Esophagus squamous epithelium (tissue), 5 donors: ENCODE measurements at places on chromosomes 11 and 22.

- DNase-seq, result no peak
Observed at GRCh38 chr11:8283100-8283464, 19.4 kb upstream of the LMO1 start.

GRCh38 chr22:36184433-36185025 is 17.1 kb downstream of the APOL4 start:
- DNase-seq, result no peak

- no peak for DNase-seq
Observed at GRCh38 chr22:30004101-30004500, 76.2 kb upstream of the HORMAD2 start.

DNA sequence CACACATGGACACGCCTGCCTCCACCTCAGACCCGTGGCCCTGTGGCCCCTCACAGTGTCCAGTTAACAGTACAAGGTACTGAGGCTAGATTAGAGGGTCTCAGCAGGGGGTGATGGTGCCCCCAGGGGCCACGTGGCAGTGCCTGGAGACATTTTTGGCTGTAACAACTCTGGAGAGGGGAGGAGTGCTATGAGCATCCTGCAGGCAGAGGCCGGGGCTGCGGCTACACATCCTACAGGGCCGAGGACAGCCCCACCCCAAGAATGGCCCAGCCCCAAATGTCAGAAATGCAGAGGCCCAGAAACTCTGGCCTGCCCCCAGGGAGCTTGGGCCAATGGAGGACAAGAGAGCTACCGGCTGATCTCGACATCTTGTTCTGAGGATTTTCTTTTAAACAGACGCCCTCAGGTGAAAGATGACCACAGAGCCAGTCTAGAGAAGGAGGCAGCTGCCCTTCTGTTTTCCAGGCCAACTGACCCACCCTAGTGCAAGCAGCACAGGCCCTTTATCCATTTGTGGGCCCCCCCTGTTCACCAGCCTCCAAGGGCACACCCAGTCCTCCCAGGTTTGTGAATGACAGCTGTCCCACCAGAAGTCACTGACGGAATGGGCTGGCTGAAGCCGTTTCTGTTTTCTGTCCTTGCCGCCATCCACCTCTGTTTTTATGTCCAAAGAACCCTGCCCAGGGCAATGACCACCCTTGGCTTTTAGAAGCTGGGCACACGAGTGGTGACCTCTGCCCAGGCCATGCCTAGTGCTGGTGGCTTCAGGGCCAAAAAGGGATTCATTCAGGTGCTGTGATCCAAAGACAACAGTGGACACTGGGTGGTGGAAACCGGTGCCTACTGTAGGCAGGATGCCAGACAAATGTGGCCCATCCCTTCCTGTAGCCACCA is 85.2 kb upstream of the LINC01488 start:
- no peak for DNase-seq

DNA sequence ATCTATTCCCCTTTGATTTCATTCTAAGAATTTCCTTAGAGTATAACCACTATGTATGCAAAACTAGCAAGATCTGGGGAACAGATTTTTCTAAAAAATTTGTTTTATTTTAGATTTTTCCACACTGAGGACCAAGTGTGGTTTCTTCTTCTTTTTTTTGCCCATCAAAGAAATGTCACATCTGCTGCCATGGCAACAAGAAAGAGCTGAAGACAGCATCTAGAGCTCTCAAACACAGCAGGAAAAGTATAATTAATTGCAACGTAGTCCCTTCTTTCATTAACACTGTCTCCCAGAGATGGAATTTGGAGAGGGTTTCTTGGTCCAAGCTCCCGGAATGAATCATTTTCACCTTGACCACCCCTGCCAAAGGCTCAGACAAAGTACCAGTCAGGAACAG is 256.7 kb upstream of the CCDC90B start:
- DNase-seq, result no peak

- no peak for DNase-seq
Observed at GRCh38 chr11:67416416-67417335, 1.2 kb downstream of the CARNS1 start.

DNA sequence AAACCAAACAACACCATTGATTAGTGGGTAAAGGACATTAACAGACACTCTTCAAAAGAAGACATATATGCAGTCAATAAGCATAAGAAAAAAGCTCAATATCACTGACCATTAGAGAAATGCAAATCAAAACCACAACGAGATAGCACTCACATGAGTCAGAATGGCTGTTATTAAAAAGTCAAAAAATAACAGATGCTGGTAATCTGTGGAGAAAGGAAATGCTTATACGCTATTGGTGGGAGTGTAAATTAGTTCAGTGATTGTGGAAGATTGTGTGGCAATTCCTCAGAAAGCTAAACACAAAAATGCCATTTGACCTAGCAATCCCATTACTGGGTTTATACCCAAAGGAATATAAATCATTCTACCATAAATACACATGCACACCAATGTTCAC is 182.6 kb downstream of the TRPC6 start:
- no peak for DNase-seq

DNA sequence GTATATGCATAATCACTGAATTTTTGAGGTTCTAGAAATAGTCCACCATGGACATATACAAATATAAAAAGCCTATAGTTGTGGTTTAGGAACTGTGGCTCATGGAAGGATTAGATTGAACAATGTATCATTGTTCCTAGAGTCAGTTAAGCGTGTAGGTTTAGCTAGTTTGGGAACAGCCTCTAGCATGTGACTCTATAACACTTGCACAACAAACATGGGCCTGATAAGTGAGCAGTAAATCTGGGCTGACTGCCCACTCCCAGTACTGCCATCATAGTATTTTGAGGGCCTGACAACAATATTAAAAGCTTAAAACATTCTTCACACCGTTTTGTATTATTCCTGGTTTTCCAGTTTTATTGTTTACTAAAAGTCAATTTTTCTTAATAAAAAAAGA is 47.0 kb downstream of the YAP1 start:
- DNase-seq, result no peak

GRCh38 chr22:32737811-32738497 is 63.6 kb upstream of the TIMP3 start:
- no peak for DNase-seq

DNA sequence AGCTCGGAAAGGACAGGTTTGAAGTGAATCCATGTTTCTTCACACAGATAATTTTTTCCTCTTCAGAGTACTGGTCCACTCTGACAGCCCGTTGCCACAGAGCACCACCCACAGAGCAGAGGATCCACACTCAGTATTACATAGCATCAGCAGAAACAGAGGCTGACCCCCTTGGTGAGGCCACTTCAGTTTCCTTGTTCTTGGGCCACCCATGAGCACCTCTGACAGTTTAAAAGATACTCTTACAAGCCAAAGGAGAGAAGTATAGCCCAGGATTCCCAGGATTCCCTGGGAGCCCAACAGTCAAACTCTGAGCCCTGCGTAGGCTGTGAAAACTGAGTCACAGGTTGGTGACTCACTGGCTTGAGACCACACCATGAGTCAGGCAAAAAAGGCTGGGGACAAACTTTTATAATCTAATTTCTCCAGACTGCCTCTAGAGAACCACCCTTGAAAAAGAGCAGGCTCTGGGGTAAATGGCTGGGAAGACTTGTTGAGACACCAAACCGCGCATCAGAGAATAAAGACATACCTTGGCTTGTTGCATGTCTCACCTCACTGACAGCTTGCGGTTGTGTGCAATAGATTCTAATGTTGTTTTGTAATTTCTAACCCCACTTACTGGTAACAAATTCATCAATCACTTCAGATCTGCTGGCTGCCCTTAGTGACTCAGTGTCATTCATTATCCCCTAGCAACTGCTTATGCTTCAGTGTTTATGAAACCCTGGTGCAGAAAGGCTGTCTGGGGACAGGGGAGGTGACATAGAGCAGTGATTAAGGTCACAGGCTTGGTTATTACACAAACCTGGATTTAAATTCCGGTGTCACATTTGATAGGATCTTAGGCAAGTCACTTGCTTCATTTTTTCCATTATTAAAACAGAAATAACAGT is 56.9 kb upstream of the PRSS23 start:
- DNase-seq, result no peak

DNA sequence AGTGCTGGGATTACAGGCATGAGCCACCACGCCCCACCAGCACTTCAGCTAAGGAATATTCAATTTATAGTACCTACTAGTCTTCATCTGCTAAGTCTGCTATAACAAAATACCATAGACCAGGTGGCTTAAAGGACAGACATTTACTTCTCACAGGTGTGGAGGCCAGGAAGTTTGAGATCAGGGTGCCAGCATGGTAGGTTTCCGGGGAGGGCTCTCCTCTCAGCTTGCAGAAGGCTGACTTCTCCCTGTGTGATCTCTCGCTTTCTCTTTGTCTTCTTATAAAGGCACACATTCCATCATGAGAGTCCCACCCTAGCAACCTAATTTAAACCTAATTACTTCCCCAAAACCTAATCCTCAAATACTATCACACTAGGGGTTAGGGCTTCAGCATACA is 433.0 kb downstream of the INSC start:
- DNase-seq, result no peak

DNA sequence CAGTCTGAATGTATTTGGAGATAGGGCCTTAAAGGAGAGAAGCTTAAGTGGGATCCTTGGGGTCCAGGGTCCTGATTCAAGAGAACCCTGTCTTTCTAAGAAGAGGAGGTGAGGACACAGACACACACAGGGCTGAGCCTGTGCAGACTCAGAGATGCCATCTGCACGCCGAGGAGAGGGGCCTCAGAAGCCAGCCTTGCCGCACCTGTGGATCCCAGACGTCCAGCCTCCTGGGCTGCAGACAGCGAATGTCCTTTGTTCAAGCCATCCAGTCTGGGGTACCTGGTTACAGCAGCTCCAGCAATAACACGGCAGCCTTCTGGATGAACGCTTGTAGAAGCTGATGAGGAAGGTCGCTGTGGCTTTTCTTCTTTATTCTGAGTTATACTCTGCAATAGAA is 1086.1 kb downstream of the BRD1 start:
- no peak for DNase-seq

- DNase-seq, result no peak
Observed at GRCh38 chr11:68338051-68338780, 25.8 kb downstream of the LRP5 start.

- no peak for DNase-seq
Observed at GRCh38 chr11:118640332-118641154, 33.1 kb downstream of the PHLDB1 start.

GRCh38 chr22:46078241-46079092 is 71.9 kb upstream of the PPARA start:
- no peak for DNase-seq

GRCh38 chr11:78325274-78325781 is 92.3 kb downstream of the GAB2 start:
- DNase-seq, result no peak

GRCh38 chr22:29988719-29989118 is 91.5 kb upstream of the HORMAD2 start:
- no peak for DNase-seq

DNA sequence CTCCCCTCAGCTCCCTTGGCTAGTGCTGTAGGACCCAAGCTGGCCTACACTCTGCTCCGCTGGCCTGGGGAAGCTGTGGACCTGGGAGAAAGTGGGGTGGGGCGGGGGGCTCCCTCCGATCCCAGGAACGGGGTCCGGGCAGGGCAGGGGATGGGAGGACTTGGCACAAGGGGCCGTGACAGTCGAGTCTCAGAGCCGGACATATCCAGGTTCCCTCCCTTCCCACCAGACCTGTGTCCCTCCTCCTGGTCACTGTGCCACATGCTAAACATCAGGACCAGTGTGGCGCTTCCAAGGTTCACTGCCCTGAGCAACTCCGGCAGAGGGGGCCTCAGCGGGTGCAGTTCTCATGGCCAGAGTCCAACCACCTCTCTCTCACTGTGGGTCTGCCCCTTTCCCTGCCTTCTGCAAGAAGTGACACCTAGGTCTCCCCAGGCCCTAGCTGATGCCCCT is 2.0 kb downstream of the DUSP8 start:
- no peak for DNase-seq

GRCh38 chr11:795634-796564 is 2.2 kb downstream of the SLC25A22 start:
- peak; percentile 55 for DNase-seq

DNA sequence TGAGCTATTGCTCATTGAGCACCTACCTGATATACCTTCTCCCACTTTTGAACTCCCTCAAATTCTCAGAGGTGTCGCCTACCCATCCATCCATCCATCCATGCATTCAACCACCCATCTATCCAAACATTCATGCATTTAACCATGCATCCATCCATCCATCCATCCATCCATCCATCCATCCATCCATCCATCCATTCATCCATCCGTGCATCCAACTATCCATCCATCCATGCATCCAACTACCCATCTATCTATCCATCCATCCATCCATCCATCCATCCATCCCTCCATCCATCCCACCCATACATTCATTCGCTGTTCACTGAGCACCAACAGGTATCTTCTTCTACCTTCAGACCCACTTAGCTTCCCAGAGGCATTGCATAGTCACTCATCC is 342.8 kb downstream of the CTTN start:
- DNase-seq, result no peak

DNA sequence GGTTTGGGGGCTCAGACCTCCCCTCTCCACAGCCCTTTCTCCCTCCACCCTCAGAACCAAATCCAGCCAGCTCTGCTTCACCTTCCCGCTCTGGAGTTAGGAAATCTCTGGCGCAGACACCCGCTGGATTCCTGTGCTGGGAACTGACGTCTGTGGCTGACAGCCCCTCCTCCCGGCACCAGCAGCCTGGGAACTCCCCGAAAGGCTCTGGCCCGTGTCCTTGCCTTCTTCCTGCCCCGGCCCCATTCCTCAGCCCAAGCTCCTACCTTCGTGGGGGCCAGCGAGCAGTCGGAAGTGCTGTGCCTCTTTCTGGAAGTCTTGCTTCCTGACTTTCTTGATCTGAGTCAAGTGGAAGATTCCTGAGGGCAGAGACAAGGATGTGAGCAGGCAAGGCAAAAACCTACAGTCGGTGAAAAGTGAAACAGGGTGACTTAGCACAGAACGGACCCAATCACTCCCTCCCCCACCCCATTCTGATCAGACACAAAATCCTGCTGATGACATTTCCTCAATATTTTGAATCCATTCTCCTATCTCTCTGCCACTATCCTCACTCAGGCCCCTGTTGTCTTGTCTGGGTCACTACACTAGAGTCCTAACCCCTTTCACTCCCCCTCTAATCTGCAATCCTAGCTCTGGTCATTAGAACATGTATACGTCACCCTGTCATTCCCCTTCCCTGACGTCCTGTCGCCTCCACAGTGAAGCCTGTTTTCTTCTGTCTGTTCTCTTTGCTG is 34.1 kb downstream of the CHRDL2 start:
- DNase-seq, result no peak

DNA sequence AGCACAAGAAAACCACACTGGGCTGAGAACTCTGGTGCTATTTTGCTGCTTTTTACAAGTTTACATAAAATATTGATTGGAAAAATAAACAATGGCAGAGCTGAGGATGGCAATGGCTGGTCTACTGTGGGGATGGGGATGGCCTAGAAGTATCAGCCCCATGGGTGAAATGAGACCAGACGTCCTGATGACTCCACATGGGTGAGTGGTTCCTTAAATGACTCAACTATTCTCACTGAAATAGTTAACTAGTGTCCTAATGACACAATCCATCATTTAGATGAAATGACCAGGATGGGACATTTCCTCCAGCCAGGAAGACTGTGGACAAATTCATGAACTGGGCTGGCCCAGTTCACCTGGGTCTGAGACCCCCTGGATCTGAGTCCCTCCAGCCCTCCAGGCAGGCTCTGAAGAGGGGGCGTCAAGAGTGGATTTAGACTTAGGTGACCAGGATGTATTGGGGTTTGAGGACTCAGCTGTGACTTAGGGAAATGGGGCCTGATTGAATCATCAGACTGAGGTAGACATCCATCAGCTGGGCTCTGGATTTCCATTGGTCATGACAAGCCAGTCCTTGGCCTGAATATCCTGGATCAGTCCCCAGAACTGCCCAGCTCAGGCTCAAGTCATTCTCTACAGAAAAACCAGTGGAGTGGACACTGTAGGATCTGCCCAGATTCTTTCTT is 98.2 kb upstream of the IGLL5 start:
- DNase-seq, result no peak

- no peak for DNase-seq
Observed at GRCh38 chr22:26993886-26994285, 336.5 kb downstream of the MIAT start.
